ENCODE measurements at places on chromosomes 7 and 10.

DNA sequence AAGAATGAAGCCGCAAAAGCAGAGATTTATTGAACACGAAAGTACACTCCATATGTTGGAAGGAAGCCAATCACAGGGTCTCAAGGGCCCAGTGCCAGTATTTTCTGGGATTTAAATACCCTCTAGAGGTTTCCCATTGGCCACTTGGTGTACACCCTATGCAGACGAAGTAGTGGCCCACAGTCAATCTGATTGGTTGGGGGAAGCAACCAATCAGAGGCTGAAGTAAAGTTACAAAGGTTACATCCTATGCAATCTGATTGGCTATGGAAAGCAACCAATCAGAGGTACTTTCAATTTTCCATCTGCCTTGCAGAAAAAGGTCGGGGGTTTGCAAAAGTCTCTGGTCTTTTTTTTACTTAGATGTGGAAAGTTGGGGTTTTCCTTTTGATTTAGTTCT lies 481.3 kb upstream of the NRP1 start:
- DNase-seq, result no peak

DNA sequence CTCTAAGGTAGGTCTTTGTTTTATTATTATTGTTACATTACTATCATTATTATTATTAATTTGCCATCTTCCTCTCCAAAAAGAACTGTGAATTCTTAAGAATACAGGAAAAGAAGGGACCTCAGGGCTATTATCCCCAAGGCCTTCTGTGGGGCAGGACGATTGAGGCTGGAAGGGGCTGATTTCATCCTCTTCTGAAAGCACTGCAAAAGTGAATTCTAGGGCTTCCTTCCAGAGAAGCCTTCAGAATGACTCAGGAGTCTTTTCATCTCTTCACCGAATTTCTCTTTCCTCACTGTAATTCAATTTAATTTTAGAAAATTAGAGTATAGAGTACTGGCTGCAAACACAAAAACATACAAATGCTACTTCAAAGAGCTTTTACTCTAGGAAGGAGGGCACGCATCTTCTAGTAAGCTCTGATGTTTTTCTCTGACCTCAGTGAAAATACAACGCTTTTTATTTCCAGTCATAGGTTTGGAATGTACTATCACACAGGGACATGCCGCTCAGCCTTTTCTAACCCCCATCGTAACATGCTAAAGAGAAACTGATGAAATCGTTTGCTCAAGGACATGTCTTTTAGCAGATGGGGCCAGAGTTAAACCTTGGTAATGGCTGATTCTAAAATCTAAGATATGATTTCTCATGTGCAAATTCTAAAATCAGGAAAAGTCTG lies 280.2 kb upstream of the PITRM1 start:
- DNase-seq, result no peak

DNA sequence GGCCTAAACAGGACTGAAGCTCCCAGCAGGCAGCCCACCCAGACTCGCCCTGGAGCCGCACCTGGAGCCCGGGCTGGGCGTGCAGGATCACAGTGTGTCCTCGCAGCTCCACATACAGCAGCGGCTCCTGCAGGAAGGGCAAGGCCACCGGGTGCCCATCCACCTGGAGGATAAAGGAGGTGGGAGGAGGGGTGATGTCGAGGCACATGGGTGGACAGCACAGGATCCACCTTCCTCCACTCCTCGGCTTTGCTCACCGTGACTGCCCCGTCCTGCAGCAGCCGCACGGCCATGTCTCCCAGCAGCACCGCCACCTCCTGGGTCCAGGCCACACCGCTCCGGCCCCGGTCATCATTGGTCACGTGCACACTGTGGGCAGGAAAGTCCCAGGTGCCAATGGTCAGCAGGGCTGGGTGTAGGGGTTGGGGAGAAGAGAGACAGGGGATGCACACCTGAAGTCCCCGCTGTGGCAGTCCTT lies 16.8 kb downstream of the ATP6V1F start:
- no peak for DNase-seq

GRCh38 chr7:100604028-100604975 lies 2.1 kb downstream of the PCOLCE start:
- DNase-seq, result peak; percentile 31

- no peak for DNase-seq
Measured at GRCh38 chr7:36478745-36479144, 89.1 kb downstream of the ANLN start.

GRCh38 chr10:127272076-127272475 lies 75.7 kb upstream of the INSYN2A start:
- no peak for DNase-seq

- DNase-seq, result no peak
Measured at GRCh38 chr7:83466956-83467355, 182.0 kb downstream of the SEMA3E start.

GRCh38 chr10:86250399-86250798 lies 116.2 kb downstream of the GRID1 start:
- DNase-seq, result no peak

DNA sequence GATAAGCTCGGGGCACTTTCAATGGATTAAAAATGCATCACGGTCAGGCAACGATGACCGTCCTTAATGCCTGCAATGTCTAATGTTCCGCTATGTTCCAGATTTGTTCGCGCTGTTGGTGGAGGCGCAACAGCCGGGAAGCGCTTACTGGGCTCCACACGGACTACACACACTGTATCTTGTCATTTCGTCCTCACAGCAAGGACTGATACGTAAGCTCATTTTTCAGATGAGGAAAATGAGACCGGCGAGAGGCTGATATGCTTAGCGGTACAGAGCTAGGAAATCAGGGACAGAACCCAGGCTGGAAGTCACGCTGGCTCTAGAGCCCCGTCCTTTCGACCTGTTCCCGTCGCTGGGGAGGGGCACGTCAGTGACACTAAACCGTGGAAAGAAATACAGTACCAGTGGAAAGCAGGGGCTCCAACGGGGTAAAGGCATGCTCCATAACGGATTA lies 670 bp downstream of the TPK1 start:
- peak; percentile 28 for DNase-seq

- DNase-seq, result no peak
Measured at GRCh38 chr7:79683916-79684315, 230.4 kb upstream of the MAGI2 start.

DNA sequence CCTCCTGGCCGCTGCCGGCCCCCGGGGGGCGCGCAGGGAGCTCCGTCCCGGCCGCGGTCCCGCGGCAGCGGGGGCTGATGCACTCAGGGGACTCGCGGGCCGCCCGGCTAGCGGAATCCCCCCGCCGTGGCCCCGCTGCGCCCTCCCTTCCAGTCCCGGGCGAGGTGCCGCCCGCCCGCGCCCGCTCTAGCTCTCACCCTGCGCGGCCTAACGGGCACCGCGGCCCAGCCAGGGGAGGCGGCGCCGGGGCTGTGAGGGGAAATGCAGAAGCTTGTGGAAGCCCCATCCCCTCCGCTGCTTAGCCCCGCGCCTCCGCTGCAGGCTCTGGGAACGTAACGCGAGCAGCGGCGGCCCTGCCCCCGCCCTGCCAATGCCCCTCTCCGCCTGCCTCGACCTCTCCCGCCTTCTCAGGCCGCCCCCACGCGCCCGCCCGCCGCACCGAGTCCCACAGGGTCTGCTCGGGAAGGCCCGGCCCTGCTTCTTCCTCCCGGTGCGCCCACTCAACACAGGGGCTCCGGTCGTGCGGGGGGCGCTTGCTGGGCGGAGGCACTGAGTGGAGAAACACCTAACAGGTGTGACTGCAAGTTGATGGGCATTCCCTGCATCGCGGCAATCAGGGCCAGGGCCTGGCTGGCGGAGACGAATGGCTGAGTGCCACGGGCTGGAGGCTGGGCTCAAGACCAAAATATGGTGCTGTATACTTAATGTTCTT lies 384 bp upstream of the TMEM229A start:
- no peak for DNase-seq

DNA sequence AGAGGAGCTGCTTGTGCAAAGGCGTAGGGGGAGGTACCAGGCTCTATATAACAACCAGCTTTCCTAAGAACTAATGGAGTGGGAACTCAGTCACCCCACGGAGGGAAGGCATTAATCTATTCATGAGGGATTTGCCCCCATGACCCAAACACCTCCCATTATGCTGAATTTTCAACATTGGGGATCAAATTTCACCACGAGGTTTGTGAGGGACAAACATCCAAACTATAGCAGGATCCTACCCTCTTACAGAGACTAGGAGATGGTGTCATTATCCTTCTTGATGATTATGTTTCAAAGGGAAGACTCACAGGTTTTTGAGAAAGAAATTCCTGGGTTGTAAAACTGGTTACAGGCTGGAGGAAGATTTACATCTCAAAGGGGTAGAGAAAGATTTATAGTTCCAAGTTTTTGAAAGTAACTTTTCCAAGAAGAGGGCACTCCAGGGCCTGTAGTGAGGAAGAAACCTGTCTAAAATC lies 295.0 kb upstream of the DKK1 start:
- DNase-seq, result no peak

GRCh38 chr10:13270877-13271551 lies 28.9 kb downstream of the PHYH start:
- no peak for DNase-seq

GRCh38 chr7:179209-179681 lies 13.1 kb upstream of the FAM20C start:
- DNase-seq, result no peak

DNA sequence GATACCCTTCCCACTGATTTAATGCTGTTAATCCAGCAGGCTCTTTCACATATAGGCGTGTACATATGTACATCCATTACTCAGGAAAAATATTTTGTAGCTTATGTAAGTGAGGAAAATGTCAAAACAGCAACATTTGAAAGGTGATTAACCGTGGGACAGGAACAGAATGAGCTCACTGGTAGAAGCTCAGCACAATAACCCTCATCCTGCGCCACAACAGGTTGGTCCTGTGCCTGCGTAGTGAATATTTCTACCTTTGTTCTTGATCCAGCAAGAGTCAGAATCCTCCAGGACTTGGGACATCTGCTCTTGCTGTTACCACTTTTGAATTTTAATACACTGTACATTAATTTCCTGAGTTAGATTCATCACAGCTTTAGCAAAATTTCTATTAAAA lies 359.4 kb downstream of the THSD7A start:
- no peak for DNase-seq

GRCh38 chr10:117226813-117227451 lies 14.0 kb upstream of the SLC18A2 start:
- DNase-seq, result no peak

DNA sequence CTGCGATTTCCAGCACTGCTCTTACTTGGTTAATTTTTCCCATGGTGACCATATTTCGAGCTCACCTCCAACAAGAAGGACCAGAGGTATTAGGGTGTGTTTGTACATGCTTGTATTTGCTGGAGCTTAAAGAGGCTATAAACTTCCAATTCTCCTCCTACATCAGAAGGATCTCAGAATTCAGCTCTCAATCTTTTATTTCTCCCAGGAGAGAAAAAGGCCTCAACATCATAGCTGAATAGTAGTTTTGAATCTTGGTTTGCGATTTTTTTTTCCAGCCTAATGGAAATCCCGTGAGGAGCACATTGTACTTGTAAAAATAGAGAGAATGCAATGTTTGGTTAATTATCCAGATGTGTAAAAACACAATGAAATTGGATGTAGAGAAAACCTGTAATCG lies 69.7 kb downstream of the CPVL start:
- DNase-seq, result no peak

DNA sequence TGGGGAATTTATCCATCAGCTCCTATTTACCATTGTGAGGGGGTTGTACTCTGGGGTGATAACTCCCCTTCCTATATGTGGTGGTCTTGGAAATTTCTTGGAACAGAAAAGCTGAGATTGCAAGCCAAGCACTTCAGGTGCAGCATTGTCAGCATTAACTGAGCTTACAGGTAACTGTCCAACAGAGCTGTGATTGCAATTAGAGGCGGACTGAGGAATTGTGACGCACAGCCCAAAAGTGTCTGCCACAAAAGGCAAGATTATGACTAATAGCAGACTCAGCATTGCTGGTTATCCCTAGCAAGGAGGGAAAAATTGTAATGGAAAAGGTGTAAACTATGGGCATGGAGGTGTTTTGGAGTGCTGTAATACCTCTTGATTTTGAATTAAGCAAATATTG lies 126.1 kb upstream of the AGR3 start:
- DNase-seq, result no peak

DNA sequence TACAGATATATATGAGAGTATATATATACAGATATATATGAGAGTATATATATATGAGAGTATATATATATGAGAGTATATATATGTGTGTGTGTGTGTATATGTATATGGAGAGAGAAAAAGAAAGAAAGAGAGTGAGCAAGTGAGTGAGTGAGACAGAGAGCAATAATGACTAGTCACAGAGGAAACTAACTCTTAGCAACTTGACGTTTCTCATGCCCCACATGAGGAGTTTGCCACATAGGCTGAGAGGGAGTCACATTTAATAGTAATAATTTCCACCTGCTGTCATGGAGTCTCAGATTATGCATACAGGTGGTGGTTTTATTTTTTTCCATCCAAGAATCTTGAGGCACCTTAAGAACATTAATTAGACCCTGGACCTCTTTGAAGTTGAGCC lies 199.9 kb downstream of the GATA3 start:
- no peak for DNase-seq

DNA sequence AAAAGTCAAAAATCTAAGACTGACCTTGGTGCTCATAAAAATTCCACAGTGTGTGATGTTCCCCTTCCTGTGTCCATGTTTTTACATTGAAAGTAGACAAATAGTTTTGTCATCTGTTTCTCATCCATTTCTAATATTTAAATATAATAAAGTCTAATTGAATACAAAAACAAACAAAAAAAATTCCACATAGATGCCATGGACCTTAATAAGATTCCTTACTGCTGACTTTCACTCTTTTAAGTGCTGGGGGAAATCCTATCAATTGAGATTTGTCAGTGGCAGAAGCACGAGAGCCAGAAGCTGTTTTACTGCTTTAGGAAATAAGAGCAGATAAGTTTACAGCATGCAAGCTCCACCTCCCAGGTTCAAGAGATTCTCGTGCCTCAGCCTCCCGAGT lies 310.0 kb downstream of the ABCA13 start:
- DNase-seq, result no peak

DNA sequence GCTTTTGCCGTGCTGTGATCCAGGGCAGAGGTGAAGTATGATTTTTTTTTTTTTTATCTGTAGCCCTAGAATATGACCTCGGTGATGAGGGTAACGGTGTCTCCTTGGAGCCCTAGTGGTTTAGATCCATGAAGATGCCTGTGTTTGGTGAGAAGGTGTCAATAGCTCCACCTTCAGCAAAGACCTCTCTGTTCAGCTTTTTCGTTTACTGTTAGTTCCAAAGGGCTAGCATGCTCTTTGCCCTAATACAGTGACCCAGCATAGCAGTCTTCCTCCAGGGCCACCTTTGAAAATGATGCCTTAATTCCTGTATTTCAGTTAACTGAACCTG lies 746 bp upstream of the MRPS16 start:
- DNase-seq, result no peak

GRCh38 chr10:16716051-16716450 lies 101.2 kb downstream of the RSU1 start:
- no peak for DNase-seq

All from DMS153 (cell line).